ENCODE measurements at places on chromosomes 1 and 21.

DNA sequence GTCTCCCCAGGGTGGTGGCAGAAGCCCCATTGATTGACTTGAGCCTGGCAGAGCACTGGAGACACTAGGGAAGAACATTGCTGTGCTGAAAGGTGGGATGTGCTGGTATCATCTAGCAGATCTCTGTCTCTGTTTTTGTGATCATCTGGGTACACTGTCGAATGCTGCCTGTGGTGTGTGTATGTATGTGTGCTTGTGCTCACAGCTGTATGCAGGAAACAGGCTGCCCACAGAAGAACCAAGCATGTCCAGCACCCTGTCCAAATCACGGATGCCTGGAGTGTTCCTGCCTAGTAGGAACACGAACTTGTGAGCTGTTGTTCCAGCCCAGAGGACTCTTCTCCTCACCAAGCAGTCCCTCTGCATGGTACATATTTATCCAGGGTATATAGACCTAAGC is 1.5 kb downstream of the BRINP2 start:
- DNase-seq = no peak

DNA sequence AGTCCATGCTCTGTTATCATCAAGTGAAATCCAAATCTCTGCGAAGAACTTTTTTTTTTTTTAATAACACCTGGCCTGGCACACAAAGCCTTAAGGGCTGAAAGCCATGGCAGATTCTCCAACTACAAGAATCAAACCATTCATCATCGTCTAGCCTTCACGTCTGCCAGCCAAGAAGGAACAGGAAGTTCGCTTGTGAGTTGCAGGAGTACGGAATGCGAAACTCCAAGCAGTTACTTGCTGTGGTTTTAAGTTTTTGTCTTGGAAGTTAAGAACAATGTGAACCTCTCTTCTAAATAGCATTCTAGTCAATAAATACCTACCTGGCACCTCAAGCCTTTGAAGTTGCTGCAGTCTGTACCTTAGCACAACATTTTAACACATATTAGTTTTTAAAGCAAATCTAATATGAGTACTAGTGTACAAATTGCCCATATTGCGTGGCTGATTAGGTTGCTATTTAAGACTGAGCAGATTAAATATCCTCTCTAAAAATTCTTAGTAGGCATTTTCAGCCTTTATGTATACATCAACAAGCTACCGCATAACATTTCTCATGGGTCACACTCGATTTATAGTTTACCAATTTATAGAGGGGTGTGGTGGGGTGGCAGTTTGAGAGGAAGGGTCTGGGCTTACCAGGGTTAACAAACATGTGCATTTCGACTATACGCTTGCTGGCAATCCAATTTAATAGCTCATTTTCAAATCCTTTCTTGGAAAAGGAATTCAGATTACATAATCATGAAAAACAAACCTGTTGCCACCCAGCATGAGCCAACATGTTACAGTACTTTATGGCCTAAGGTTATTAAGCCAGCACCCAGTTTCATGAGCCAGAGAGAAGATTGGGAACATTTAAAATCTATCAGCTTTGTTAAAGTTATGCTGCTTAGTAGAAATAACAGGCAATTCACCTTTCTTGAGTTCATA is 22.2 kb upstream of the PTPN14 start:
- DNase-seq = no peak

DNA sequence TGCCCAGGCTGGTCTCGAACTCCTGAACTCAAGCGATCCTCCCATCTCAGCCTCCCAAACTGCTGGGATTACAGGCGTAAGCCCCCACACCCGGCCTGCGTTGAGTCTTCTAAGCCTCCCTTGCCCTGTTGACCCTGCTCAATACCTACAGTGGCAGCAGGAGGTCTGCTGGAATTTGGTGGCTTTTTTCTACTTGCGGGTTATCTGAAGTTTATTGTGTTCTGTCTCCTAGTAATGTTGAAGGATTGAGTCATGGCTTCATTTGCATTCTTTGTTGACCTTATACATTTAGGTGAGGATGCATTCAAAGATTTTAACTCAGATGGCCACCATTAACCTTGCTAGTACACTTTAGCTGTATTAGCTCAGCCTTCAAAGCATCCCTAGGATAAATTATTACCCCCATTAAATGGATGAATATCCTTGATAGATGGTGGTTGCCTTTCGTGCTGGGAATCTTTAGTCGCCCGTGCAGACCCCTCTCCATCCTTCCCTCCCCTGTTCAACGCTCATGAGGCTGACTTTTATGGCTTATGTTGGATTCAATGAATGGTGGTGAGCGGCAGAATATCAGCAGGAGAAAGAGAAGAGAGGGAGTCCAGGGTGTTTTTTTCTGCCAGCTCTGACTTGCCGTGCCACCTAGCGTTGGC is 9.7 kb upstream of the NPPB start:
- DNase-seq = no peak

- no peak for DNase-seq
Measured at GRCh38 chr1:61993331-61993961, 201.2 kb upstream of the L1TD1 start.

GRCh38 chr1:39398278-39399021 is 93.0 kb upstream of the BMP8A start:
- DNase-seq = no peak

DNA sequence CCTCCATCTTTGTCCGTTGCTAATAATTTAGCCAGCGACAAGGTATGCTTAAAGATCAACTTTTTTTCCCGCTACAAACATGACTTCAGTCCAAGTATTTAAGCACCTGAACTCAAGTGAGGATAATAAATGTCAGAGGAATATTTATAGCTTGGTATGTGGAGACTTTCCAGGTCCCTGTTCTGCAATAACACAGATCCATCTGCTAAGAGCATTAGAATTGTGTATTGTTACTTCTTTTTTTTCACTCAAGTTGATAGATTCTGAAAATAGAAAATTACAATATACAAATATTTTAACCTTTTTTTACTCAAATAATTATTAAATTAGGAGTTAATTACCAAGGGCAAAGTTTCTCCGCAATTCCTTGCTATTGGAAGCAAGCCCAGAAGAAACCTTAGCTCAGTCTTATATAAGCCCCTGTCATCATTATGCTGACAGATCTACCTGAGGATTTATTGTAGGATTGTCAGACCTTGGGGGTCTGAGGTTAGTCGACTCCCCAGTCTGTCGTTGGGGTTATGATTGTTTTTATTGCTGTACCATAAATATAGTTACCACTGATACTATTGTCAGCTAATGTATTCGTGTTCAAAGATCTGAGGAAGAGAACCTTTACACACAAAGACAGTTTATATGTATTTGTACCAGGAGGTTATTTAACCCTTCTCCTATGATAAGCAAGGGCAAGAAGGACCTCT is 337.9 kb downstream of the TBX15 start:
- DNase-seq = no peak

DNA sequence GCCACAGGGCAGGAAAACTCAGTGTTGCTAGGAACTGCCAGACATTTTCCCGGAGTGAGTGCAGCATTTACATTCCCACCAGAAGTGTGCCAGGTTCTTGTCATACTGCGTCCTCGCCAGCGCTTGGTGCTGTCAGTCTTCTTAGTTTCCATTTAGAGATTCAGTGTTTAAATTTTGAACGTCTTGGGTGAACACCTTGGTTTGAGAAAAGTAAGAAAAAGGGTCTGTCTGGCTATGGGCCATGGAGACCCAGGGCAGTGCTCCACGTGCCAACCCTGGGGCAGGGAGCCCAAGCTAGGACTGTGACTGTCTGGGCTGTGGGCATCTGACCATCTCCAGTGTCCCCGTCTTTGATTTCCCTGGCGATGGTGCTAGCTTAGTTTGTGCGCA is 16.0 kb downstream of the IBA57 start:
- no peak for DNase-seq

GRCh38 chr1:201115390-201115937 is 3.2 kb upstream of the CACNA1S start:
- DNase-seq = no peak

DNA sequence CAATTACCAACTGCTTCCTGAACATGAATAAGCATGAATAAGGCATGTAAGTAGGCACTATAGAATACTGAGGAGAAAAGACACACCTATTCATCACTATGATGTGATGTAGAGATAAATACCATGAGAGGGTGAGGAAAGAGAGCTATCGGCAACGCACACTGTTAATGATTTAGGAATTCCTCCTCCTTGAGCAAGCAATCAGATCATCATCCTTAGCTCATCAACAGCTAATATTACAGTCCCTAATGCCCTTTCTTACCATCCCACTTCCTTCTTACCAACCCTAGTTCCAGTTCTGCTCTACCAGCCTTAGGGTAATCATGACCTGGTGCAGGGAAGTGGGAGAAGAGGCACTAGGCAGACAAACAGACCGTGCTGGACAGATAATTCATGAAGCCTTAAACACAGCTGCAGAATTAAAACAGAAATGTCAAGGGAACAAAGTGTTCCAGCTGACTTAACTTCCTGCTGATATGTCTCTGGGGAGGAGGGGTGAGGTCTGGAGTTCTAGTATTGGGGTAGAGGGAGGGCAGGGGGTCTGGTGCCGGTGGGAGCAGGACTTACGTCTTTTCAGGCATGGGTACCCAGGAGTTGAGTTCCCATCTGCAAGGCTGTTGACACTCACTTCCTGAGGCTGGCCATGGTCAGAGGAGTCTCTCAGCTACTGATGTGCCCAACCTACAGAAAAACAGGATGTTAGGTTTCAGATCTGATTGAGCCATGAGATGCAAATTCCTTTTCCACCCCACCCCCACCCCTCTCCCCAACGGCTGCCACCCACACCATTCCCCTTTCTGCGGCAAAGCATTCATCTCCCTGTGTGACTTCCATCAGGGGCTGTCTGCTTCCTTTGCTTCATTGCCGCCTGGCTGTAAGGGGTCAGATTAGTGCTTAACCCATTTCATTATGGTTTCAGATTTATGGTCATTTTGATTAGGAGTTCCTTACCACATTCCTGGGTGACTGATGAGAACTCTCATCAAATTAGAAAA is 12.6 kb upstream of the RCSD1 start:
- DNase-seq = no peak

DNA sequence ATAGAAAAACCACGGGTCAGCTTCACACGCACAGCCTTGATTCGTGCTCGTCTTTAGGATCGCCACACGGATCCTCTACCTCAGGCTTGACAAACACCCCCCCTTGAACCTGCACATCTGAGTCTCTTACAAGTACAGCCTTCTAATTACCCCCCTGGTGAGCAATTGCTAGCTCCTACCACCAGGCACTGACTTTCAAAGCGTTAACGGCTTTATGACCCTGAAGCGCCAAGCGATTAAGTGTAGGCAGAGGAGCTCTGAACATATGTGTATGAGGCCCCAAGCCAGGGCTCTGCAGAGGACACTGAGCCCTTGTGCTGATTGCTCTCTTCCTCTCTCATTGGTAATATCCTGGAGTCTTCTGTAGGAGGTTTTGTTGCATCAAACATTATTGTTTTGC is 55.7 kb upstream of the EPHA8 start:
- DNase-seq = no peak

DNA sequence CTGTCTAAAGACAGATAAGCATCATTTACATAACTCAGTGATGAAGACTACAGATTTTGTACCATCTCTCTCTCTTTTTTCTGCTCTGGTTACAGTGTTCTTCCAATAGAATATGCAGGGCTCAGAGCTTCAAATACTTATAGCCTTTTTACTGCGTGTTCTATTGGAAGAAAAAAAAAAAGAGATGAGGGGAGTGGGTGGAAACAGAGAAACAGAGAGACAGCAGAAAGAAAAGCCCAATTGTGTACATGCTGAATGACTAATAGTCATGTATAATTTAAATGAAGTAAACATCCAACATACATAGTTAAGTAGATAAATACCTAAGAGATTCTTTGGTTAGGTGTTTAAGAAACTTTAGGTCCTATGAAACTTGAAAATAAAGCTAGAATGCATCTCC is 151.9 kb downstream of the HMCN1 start:
- DNase-seq = no peak

GRCh38 chr1:24775916-24776315 is 30.7 kb downstream of the CLIC4 start:
- no peak for DNase-seq

DNA sequence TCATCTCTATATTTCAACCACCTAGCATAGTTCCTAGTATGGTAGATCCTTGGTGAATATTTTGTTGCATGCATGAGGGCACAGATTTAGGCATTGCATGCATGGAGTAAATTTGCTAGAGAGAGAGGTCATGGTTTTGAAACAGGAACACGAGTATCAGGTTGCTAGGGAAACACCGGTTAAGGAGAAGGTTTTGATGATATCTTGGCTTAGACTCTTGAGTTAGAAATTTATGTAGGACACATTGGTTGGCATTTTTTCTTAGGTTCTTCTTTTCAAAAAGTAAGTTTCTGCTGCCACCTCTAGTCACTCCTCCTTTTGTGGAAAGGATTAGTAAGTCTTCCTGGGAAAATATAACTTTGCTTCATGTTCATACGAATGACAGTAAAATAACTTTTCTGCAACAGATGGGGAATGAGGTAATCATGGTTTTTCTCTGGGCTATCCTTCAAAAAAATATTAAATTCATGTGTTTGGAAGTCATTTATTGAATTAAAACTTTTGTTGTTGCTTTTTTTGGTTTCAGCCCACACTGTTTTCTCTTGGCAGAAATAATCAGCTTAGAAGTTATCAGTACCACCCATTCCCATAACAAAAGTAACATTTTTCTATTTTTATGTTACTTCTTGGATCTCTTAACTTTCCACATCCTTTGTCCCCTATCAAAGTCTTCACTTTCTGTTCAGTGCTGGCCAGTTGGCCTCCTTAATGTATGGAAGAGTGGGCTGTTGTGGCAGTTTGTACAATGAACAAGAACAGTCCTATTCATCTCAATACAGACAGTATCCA is 97.3 kb downstream of the PLA2G4A start:
- no peak for DNase-seq

Data from activated gamma-delta T cell (primary cell).